ENCODE measurements at places on chromosomes 16 and 17.

DNA sequence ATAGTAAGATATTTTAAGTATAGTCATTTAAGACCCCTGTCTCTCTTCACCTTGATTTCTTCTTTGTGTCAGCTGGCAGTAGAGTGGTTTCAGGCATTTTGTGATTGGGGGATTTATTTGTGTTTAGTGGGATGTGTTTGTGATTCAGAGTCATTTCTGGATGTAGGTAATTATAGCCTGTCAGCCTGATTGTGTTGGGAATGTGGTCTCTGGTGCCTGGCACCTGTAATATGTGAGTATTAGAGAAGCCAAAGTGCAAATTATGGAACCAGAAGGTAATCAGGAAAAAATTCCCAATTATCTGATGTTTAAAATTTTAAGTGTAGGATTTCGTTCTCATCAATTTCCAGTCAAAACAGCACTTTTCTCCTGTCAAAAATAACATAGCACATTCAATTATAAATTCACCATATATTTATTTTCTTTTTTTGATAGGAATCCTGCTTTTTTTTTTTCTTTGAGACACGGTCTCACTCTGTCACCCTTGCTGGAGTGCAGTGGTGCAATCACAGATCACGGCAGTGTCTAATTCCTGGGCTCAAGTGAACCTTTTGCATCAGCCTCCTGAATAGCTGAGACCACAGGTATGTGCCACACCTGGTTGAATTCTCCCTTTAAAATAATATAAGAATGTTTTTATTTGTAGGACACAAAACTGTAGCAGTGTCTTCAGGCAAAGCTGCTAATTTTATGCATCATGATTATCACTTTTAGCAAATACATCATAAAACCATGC, 42.7 kb downstream of the ATF7IP2 start:
- DNase-seq, result no peak

DNA sequence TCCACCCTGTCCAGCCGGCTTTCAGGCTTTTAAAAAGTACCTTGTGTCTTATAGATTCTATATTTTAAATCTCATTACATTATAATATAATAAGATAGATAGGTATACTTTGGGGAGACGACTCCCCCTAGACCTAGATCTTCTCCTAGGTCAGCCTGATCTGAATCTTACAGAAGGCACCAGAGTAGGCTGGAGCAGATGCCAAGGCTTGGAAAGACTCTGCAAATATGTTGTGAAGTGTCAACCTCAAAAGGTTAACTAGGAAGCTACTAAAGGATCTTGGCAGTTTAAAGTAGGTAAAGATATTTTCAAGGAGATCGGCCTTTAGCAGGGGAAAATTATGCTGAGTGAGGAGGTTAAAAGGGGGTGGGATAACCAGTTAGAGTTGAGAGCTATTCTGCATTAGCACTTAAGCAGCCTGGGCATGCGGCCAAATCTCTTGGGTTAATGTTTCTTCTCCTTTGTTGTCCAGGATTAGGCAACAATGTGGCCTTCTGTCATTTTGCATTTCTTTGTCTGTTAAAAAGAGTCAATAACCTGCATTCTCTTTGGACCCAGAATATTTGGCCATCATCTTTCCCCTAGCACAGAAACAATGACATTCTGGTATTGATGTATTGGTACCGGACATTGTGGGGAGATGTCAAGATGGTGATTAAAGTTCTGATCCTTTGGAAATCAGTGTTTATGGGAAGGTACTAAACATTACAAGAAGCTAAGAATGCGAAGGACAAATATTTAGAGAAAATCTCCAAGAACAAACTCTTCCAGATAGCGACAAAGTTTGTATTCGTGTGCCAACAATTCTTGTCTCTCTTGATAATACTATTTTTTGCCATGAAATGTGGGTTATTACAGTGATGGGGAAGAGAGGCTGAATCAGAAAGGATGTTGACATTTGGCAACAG, 51.2 kb upstream of the DHX40 start:
- no peak for DNase-seq

DNA sequence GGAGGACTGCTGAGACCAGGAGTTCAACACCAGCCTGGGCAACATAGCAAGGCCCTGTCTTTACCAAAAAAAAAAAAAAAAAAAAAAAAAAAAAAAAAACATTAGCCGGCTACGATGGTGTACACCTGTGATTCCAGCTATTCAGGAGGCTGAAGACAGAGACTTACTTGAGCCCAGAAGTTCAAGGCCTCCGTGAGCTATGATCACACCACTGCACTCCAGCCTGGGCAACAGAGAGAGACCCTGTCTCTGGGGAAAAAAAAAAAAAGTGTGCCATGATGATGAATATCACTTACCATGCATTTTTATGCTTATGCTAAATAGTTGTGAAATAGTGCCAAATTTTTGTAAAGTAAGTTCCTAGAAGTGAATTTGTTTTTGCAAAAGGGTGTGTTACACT, 197.0 kb downstream of the LGALS9B start:
- DNase-seq, result no peak

GRCh38 chr16:68866933-68867332, 23.6 kb downstream of the TANGO6 start:
- DNase-seq, result no peak

- no peak for DNase-seq
Observed at GRCh38 chr16:3625911-3626732, 14.7 kb upstream of the SLX4 start.

DNA sequence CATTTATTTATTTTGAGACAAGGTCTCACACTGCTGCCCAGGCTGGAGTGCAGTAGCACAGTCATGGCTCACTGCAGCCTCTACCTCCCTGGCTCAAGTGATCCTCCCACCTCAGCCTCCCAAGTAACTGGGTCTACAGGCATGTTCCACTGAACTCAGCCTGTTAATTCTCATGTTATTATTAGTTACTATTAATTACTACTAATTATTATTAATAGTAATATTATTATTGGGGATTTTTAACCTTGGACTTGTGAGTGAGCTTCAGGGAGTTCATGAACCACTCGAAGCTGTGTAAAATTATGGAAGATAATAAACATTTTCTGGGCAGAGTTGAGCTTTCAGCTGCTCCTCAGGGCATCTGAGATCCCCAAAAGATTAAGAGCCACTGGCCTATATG, 4.6 kb upstream of the STAC2 start:
- no peak for DNase-seq

DNA sequence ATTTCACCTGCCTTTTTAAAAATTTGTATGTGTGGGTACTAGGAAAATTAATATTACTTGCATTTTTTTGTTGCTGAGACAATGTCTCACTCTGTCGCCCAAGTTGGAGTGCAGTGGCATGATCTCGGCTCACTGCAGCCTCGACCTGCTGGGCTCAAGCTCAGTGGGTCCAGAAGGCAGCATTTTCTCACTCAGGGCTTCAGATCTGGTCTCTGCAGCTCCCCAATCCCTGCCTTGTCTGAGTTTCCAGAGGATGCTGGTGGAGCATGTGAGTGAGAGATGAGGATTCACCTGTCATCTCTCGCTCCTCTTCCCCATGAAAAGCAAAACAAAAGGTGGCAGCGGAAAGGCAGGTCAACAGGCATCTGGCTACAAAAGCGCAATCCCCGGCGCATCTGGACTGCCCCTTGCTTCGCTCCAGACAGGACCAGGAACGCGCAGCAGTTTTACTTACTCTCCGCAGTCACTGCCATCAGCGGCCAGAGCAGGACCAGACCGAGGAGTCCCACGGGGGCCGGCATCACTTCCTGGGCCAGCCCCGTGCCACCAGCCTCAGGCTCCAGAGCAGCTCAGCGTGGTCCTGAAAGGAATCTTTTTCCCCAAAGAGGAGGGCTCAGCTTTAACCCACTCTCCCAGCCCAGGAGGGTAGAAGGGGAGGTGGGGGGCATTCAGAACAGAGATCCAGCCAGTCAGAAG, 59.9 kb downstream of the LITAF start:
- no peak for DNase-seq

- no peak for DNase-seq
Observed at GRCh38 chr17:59859444-59860025, 33.2 kb downstream of the TUBD1 start.

- DNase-seq, result no peak
Observed at GRCh38 chr16:76906552-76906951, 284.4 kb upstream of the MON1B start.

DNA sequence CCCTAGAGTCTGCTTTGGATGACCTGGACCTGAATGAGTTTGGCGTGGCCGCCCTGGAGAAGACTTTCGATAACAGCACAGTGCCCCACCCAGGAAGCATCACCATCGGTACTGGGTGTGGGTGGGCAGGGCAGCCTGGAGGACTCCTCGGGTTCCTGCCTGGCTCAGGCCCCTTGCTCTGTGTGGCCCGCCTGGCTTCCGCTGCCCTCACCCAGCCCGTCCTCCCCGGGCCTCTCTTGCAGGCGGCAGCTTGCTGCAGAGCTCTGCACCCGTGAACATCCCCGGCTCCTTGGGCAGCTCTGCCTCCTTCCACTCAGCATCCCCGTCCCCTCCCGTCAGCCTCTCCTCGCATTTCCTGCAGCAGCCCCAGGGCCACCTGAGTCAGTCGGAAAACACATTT, 24.5 kb downstream of the UNC13D start:
- no peak for DNase-seq

GRCh38 chr16:48318630-48319029, 66.6 kb downstream of the SIAH1 start:
- peak; percentile 51 for DNase-seq

- DNase-seq, result no peak
Observed at GRCh38 chr17:65356536-65356935, 204.9 kb downstream of the AXIN2 start.

- no peak for DNase-seq
Observed at GRCh38 chr16:12009462-12009861, 32.9 kb downstream of the SNX29 start.

GRCh38 chr16:78894886-78895285, 705.7 kb downstream of the MAF start:
- peak; percentile 22 for DNase-seq

DNA sequence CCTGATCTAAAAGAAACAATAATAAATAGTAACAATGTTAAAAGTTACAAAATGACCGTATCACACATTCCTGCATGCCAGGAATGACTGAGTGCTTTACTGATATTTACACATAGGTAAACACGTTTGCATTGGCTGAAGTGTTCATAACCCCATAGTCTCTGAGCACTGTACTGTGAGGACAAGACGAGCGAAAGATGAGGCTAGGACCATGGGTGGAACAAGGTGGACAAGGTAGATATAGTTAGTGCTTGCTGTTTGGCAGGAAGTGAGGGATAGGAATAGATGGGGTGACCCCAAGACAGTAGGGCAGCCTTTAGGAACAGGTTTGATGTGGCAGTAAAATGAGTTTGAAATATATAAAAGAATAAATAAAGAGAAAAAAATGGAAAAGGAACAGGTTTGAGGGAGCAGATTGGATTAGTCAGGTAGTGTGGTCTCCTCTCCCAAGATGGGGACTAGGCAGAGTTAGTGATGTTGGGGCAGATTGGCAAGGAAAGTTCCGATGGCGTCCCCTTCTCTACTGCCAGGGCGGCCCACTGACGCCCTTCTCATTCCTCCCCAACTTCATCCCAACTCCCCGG, 452 bp upstream of the E2F4 start:
- DNase-seq, result no peak

DNA sequence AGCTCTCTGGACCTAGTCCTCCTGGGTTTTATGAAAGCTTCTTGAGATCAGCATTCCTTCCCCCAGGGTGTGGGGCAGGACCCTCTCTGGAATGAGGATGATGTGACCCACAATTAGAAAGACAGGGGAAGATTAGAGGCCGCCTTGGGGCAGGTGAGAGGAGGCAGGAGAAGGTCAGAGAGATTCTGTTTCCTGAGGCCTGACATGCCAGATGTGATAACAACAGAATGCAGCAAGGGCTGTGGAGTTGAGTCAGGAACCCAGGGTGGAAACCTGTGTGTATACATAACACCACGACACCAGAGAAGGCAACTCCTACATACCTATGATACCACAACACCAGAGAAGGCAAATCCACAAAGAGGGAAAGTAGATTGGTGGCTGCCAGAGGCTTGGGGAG, 5.4 kb upstream of the SLC5A10 start:
- no peak for DNase-seq

DNA sequence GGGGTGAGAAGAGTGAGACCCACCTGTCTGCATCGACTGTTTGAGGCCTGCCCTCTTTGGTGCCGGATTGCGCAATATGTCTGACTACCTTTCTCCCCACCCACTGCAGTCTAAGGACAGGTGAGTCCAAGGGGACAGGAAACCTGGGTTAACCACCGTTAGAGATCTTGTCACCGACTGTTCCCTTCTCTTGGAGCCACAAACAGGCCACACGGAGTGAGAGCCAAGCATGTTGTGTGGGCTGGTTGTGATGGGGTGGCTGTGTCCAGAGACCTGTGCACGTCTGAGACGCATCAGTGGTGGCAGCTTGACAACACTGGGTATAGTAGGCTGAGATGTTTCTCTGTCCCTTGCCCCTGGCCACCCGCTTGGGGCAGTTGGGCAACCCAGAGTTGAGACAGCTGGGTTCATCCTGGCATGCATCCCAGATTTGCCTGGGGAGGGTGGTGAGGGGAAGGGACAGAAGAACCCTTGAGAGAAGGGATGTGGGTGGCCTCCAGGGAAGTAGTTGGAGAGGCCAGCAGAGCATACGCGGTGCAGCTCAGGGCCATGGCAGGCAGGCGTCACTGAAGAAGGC, 21.4 kb downstream of the MPRIP start:
- DNase-seq, result no peak

GRCh38 chr16:57403965-57404817, at the start of gene CCL17:
Gene CCL17 (plus strand): TSS chr16:57404767. CDS start chr16:57413933, 9,166 bp downstream.
- no peak for DNase-seq

- DNase-seq, result no peak
Observed at GRCh38 chr17:77087650-77088454, 52.9 kb upstream of the SEC14L1 start.

DNA sequence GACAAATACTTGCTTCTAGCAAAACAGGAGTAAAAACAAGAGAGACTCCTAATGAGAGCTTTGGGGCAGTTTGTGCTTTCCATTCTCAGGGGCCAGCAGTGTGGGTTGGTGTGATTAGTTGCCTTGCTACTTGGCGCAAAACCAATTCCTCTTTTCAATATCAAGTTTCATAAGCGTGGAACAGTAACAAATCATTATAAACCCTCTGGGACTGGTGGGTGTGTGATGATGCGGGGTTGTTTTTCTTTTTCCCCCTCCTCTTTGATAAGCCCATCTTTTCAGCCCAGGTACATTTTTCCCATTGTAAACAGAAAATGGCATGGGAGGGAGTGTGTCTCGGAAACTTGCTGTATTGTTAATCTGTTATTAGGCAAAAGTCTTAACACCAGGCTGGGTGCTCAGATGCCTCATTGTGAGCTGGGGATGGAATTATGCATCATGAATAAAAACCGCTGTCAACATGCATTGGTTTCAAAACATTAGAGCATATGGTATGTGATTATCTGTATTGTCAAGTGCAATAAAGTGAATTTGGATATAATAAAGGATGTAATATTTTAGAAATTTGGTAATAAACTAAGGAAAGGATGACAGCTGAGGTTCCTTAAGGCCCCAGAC, 166.4 kb downstream of the CCDC182 start:
- no peak for DNase-seq

DNA sequence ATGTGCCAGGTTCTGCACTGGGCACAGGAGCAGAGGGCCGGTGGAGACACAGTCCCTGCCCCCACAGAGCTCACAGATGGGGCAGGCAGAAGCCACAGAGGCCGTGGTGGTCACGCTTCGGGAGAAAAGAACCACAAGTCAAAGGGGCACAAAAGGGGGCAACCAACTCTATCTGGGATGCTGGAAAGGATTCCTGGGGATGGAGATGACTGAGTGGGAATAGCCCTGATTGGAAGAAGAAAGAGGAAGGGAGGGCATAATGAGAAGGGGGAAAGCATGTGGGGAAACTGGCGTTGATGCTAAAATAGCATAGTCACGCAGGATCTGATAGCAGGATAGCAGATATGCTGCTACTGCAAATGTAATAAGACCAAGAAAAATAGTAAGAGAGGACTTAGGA, 69.7 kb downstream of the VAT1L start:
- DNase-seq, result no peak
